ENCODE measurements at places on chromosomes 2 and 18.

GRCh38 chr2:192275632-192276031, 80.9 kb upstream of the TMEFF2 start:
- no peak for DNase-seq

GRCh38 chr2:8996006-8996405, 7.5 kb downstream of the MBOAT2 start:
- DNase-seq = no peak

DNA sequence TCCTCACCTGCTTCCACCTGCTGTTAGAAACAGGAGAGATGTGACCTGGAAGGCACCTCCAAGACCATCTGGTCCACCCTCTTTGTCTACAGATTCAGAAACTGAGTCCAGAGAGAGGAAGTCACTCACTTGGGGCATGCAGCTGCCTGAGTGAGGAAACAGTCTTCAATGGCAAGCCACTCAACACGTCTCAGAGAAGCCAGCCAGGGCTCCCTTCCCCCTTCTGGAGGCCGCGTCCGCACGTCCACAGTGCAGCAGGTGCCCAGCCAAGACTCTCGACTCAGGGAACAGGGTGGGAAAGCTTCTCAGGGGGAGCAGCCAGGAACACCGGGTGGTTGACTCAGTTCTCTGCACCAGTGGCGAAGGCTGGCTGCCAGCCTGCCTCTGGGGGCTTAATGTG, 201.7 kb downstream of the BCL11A start:
- no peak for DNase-seq

DNA sequence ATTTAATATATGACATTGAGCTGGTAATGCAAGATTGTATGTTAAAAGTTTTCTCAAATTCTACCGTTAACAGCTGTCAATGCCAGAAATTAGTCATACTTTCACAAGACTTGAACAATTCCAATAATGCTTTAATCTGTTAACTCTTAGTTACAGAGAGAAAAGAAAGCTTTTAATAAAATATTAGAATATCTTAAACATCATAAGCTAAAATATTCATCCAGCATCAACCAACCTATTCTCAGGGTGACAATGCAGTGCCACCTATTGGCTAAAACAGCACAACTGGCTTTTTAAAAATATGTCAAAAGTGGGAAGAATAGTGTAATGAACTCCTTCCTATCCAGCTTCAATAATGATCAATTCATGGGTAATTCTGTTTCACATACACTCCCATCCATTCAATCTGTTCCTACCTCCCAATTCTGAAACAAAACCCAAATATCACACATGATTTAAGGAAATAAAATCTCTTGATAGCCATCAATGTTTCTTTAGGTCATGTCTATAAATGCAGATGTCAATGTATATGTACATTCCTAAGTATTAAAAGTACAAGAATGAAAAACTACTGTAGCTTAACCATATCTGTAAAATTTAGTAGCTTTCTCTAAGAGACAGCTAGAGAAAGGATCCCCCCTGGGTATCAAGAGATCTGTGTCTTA, 79.8 kb upstream of the CCDC141 start:
- no peak for DNase-seq

DNA sequence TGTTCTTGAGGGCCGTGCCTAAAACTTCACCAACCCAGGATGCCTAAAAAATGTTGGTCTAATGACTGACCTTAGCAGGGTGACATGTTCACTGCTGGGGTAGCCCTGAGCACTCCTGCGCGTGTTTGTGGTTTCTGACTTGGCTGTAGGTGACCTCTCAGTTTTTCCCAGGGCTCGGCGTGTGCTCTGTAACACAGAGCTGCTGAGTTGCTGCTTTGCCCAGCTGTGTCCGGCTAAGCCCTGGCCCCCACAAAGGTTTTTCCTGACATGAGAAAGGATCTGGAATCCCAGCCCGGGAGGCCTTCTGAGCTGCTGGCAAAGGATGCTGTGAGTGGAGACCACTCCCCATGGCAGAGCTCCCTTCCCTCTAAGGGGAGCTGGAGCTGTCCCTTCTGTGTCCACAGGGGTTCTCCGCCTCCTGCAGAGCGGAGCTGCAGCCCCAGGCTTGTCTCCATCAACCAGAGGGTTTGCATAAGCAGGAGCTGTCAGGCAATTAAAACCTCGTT, 52.7 kb downstream of the CRIM1 start:
- no peak for DNase-seq

- DNase-seq = no peak
These were observed 24.8 kb downstream of the BOLL start for GRCh38 chr2:197760293-197760657.

DNA sequence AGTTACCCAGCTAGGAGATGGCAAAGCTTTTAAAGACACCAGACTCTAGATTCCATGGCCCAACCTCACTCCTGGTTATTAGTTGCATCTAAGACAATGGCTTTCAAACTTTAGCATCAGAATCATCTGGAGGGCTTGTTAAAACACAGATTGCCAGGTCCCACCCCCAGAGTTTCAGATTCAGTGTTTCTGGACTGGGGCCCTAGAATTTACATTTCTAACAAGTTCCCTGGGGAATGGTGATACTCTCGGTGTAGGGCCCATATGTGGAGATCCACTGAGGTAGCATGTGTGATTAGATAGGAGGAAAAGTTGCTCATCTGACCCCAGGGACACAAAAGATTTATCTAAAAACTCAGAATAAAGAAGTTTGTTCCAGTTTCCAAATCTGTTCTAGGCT, 14.5 kb upstream of the TTR start:
- no peak for DNase-seq

DNA sequence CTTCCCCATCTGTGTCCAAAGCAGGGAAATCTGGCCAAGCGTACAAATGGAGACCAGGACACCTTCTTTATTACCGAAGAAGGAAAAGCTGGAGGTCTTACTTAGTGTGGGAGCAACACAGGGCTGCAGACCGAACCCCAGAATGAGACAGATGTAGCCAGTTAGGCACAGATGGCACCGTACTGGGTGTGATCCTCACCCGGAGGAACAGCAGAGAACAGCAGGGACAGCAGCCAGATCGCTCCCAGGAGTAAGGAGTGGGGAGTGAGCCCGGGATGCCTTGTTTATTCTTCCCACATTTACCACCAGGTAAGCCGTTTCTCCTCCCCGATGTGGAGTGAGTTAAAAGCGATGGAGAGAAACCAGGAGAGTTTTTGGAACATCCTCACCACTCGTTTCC, 150.7 kb upstream of the SPRED2 start:
- no peak for DNase-seq

DNA sequence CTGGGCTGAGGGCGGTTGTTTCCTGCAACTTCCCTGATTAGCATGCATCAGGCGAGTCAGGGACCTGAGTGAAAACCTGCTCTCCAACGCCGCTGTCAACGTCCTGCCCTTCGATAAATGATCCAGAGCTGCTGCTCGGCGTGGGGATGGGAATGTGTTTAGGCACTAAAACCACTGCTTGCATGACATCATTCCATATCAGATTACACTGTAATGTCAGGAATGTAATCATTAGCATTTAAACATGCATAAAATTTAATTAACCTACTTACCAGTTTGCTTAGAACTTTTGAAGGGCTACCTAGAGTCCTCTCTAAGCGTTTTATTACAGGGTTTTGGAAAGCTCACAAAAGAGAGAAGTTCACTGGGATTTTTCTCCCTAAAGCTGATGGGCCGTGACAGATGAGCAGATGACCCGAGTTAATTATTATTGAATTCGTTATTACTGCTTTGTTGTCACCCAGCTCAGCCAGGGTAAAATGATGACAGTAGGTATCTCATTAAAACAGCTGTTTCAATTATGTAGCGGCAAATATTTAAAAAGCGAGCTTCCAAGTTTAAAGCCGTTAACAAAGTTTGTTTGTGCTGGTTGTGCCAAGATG, 685.6 kb upstream of the SALL3 start:
- no peak for DNase-seq

DNA sequence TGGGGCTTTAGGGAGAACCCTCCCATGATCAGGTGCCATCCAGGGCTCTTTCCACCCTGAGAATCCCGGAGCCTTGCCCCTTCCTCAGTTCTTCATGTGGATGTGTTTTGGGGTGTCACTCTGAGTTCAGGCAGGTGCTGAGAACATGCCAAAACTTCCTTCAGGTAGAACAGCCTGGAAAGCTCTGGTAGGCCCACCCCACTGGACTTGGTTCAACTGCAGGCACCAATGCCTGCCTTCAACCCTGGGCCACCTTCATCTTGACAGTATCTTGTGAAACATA, 85.8 kb downstream of the EPAS1 start:
- DNase-seq = no peak

- DNase-seq = no peak
These were observed 1.8 kb downstream of the SERPINB13 start for GRCh38 chr18:63588909-63589308.

- DNase-seq = no peak
These were observed 78.2 kb downstream of the KCTD1 start for GRCh38 chr18:26470011-26470637.

DNA sequence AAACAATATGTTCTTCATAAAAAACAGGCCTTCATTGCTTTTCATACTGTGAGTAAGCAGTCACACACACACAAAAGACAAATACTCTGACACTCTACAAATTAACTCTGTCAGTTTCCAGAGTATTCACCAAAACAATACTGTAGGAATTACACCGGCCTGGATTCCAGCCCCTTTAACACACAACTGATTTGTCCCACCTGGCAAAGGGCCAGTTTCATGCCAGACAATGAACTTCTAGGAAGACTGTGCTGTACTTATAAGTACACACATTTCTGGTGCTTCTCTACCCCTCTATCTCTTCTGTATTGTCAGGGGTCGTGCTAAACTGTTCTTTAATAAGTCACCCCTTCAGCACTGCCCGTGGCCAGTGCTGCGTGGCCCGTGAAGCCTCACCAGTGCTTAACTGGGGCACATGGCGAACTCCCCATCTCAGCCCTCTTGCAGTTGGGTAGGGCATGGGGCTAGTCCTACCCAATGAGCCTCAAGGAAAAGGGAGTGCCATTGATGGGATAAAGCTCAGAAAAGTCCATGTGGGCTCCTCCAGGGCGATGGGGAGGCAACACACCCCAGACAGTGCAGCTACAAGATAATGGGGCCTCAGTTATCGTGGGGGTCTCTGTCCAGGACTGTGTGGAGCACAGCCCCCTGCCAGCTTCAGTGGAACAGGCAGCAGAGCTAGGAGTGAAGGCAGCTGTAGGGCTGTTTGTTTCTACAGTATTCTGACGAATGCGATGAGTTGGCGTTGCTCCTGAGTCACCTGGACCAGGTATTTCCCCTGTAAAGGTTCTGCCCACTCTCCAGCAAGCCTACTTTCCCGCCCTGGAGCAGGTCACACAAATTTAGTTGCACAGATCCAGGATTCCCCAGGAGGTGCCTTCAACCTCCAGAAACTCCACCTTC, 99.0 kb downstream of the SP3 start:
- no peak for DNase-seq

- DNase-seq = no peak
These were observed 175.2 kb downstream of the RND3 start for GRCh38 chr2:150312271-150312670.

GRCh38 chr2:197263077-197263476, 47.5 kb downstream of the ANKRD44 start:
- DNase-seq = no peak

GRCh38 chr2:95024960-95025405, 525 bp upstream of the MAL start:
- no peak for DNase-seq

- peak; percentile 23 for DNase-seq
These were observed 1.4 kb upstream of the TTL start for GRCh38 chr2:112480530-112481049.

DNA sequence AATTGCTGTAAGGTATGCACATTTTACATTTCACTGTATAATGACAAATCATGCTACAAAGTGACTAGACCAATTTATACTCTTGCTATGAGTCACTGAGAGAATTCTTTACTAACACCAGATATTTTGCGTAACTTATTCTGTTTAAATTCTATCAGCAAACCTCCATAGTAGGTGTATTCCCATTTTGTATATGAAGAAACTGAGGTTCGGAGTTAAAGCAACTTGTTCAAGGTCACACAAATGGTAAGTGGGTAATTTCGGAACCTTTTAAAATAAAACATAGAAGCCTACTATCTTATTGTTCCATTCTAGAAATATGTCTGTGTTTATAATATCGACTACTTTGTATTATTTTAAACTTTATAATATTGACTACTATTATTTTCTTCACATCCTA, 15.9 kb upstream of the CPS1 start:
- no peak for DNase-seq

- no peak for DNase-seq
These were observed 68.6 kb downstream of the METTL8 start for GRCh38 chr2:171365232-171365631.

GRCh38 chr2:216803791-216804190, 56.1 kb downstream of the TNP1 start:
- DNase-seq = no peak

DNA sequence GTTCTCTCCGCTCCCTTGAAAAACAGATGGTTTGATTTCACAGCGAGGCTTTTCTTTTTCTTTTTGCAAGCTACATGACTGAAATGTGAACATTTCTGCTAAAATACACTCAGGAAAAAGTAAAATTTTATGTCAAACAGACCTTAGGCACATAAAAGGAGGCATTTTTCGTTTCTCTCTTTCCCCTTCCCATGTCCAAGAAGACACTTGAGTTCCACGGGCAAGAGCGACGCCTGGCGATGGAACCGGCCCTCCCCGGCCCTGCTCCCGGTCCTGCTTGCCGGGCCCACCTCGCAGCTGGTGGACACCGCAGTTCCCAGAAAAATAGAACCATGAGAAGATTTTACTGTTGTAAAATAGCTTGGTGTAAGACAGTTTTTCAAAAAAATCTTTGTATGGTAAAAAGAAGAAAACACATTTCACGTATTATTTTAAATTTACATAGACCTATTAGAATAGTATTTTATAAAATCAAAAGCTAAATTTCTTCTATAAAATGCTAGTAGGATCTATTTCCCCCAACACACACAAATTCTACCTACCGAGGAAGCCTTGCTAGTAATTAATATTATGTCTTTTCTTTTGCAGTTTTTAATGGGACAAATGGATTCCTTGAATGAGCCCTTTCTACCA, 2.3 kb upstream of the ALKAL2 start:
- no peak for DNase-seq

DNA sequence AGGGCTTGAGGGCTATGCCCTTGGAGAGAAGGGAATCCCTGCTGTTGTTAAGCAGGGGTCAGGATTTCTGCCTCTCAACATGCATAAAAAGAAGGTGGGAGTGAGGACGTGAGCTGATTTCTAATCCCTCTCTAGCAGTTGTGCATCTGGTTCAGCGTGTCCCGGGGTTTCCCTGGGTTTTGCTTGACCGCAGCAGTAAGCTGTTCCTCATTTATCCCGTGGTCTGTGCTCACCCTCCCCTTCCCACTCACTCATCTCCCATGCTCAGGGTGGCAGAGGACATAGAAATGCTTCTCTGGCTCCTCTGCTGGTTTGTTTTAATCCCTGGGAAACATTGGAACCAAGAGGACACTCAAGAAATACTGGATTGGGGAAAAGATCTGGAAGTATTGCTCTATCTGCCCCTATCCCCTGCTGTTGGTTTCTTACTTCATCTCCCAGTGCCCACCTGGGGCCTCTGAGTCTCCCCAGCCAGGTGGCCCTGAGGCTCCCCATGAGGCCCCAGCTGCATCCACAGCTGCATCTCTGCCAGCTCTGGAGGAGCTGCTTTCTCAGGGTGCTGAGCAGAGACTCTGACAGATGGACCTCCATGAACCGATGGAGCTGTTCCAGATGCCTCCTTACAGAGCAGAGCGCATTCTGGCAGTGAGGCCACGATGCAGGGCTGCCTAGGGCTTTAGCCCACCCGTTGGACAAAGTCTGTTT, 36.1 kb downstream of the TET3 start:
- DNase-seq = no peak
